Natural killer cell (primary cell): ENCODE measurements at places on chromosomes 7 and 10.
A peak's percentile ranks its signal among the peaks of the same experiment; 100 is the strongest.

DNA sequence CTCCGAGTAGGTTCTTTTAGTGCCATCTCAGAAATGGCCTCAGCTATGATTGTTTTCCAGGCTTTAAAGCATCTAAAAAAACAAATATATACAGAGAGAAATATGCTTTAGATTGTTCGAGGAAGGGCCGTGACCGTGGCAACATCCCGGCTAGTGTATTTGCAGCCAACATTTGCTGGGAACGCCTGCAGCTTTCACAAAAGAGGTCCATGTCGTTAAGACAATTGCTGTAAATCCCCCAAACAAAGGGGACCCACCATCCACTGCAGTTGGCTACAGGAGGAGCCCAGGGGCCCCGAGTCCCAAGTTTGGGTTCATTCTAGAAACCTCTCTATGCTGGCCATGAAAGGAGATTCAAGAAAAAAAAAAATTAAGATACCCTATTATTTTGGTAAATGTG, 152.8 kb upstream of the TCF7L2 start:
- DNase-seq: no peak

GRCh38 chr7:73719806-73720169, 319 bp upstream of the STX1A start:
- DNase-seq: no peak

GRCh38 chr7:101302641-101303101, 18.9 kb downstream of the IFT22 start:
- no peak for DNase-seq

DNA sequence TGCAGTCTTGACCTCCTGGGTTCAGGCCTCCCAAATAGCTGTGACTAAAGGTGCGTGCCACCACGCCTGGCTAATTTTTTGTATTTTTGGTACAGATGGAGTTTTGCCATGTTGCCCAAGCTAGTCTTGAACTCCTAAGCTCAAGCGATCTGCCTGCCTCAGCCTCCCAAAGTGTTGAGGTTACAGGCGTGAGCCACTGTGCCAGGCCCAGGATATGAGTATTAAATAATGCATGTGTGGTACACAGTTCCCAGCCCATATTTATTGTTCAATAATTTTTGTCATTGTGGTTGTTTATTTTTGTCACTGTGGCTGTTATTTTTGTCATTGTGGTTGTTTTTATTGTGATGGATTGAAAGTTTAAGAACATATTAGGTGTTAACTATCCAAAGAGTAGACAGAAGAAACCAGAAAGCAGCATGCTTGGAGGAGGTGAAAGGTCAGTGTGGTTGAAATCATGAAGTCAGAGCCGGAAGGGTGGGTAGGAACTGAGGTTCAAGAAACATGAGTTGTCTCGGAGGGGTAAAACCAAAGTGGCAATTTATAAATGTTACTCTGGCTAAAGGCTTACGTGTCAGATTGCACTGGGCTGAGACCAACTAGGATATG, 45.0 kb downstream of the MRC1 start:
- DNase-seq: peak; percentile 27

- no peak for DNase-seq
Observed at GRCh38 chr10:57696641-57697040, 571.1 kb downstream of the IPMK start.

DNA sequence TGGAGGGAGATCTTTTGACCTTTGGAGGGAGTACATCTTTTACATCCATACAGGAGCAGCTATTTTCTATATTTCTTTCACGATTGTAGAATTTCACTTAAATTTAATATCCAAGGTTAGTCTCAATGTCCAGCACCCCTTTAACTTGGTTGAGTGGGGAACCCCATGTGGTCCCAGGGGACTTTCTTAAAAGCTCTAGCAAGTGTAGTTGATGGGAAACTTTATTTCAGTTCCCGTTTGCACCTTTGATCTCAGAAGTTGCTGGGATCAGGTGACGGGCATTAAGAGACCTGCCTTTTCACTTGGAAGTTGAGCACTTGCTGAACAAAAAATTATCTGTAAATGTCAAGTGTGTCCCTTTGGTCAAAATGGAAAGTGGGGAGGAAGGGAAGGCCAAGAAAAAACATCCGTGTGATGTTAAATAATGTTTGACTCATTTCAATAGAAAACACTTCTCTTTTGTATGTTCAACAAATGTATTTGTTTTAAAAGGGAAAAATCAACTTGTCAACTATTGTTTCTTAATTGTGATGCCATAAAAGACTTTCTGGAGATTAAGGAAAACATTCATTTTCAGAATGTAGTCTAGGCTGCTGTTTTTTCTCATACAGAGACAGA, 370.1 kb upstream of the GALNT17 start:
- DNase-seq: no peak

DNA sequence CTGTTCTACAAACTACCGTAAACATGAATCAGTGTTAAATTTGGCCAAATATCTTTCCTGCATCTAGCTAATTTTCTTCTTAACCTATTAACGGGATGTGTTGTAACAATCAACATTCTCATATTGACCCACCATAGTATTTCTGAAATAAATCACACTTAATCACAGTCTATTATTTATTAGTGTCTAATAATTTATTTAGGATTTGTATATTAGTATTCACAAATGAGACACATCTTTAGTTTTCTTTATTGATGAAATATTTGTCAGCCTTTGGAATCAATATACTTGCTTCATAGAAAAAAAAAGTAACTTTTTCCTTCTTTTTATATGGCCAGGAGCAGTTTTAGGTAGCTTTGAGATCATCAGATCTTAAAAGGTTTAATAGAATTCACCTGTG, 4.6 kb downstream of the GIMAP7 start:
- DNase-seq: no peak

DNA sequence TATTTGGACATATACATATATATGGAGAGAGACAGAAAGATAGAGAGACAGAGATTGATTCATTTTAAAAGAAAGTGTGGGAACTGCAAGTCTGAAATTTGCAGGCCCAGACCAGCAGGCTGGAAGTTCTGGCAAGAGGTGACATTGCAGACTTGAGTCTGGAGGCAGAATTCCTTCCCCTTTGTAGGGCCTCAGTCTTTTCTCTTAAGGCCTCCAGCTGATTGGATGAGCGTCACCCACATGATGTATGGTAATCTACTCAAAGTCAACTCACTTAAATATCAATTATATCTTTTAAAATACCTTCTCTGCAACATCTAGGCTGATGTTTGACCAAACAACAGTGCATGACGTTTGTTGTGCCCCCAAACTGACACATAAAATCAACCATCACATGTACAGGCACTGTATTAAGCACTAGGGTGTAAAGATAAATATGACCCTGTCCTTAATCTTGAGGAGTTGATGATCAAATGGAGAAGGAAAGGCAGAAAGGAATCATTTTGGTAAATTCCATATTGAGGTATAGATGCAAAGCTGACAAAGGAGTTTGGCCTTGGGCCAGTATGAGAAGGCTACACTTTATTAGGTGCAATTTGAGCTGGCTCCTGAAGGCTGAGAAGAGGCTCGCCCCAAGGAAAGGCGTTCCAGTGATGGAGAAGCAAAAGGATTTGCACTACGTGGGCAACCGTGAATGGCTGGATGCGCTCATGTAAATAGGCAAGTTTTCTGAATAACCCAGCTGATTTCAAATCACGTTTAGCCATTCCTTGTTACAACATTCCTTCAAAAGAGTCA, 52.6 kb downstream of the BPGM start:
- no peak for DNase-seq
